ENCODE measurements at places on chromosomes 11 and 22.
A peak's percentile ranks its signal among the peaks of the same experiment; 100 is the strongest.

DNA sequence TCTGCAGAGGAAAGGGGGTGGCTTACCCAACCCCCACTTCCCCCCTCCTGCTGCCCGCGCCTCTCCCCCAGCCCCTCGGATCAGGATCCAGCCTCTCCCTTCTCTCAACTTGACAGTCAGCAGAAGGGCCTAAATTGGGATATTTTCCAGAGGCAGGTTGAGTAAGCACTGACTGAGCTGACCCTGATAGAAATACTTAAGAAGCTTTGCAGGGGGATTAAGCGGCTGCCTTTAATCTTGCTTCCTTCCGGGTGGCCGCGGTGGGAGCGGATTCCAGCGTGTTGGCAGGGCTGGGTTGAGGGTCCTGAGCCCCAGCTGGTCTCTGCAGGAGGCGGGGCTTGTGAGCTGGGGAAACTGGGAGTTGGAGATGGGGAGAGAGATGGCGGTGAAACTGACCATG is 445.2 kb downstream of the NTM start:
- no peak for DNase-seq

DNA sequence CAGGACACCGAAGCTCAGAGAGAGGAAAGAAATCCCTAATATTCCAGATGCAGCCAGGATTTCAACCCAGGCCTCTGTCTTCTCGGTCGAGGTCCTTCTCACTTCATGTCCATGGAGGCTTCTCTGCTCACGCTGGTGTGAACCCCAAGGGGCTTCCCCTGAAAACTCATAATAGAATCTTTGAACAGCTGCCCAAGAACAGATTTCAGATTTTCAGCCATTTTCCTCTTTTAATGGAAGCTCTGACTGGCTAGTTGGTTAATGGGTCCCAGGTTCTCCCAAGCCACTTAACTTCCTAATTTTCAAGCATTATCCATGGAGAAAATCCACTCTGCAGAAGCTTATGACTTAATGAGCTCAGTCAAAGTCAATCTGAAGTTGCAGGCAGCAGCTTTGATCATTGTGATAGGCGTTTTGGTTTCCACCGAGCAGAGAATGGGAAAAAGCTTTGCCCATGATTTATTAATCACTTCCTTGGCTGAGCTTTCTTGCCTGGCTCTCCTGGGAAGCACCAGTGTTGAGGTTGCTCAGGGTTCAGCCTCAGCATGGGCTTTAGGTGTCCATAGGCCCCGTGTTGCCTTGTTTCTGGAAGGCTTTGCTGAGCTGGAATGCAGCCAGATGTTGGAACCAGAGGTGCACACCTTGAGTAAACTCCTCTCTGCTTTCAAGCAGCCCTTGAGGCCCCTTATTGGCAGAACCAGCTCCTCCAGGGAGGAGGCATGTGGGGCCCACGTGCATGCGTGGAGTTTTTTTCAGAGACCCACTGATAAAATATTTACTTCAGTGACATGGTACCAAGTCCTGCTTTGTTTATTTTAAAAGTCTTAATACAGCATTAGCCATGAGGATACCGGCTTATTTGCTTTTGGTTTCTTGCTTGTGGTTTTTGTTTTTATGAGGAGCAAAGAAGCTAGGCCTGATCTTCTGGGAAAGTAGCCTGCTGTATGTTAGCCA is 25.5 kb downstream of the LDLRAD3 start:
- no peak for DNase-seq

DNA sequence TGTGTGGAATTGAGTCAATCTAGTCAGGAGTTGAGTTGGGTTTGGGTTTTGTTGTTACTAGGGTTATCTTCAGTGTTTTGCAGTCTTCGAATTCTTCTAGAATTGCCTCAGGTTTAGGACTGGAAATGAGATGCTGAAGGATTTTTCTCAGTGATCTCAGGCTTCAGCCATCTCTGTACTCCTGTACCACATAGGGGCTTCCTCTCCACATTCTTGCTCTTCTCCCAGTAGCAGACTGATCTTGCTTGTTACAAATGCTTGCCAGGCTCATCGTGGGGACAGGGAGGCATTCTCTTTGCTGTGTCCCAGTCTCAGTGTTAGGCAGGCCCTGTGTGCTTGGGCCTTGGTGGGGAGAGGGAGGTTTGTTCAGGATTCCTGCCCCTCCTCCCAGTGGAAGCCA is 96.1 kb downstream of the LRRC32 start:
- no peak for DNase-seq

- peak; percentile 75 for DNase-seq
Measured at GRCh38 chr11:74783241-74783871, 34.7 kb downstream of the RNF169 start.

- DNase-seq = peak; percentile 37
Measured at GRCh38 chr11:31810779-31811647, at the start of gene PAX6. Gene PAX6, minus strand, starts transcription at chr11:31811322. Its CDS starts 4,911 bp downstream, at chr11:31806411.

DNA sequence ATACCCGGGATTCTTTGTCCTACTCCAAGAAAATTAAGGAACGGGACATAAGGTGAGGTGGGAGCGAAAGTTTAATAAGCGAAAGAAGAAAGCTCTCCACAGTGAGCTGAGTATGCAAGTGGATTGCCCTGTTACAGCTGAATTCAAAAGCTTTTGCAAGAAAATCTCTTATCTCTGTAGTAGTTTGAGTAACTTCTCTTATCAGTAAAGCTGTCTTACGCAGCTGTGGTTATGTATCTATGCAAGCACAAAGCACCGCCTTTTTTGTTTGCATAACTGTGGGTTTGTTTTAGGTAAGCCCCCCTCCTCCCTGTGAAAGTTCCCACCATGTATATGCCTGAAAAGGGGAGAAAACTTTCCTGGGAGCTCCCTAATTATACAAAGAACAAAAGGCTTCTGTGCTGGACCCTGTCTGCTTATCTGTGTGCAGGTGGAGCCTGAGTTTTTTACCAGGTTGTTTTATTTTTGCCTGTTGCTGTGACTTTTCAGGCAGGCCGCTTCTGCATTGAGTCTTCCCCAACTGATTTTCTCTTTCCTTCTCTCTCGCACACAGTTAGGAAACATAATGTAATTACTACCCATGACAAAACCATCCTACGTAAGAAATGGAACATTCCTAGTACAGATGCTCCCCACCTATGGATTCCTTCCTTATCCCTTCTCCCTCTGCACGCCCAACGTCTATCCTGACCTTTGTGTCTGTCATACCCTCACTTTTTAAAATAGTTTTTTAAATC is 837 bp upstream of the PLAAT5 start:
- peak; percentile 8 for DNase-seq

- no peak for DNase-seq
Measured at GRCh38 chr11:44573333-44573732, 7.9 kb downstream of the CD82 start.

GRCh38 chr11:134345237-134345550 is 13.4 kb downstream of the GLB1L2 start:
- no peak for DNase-seq

DNA sequence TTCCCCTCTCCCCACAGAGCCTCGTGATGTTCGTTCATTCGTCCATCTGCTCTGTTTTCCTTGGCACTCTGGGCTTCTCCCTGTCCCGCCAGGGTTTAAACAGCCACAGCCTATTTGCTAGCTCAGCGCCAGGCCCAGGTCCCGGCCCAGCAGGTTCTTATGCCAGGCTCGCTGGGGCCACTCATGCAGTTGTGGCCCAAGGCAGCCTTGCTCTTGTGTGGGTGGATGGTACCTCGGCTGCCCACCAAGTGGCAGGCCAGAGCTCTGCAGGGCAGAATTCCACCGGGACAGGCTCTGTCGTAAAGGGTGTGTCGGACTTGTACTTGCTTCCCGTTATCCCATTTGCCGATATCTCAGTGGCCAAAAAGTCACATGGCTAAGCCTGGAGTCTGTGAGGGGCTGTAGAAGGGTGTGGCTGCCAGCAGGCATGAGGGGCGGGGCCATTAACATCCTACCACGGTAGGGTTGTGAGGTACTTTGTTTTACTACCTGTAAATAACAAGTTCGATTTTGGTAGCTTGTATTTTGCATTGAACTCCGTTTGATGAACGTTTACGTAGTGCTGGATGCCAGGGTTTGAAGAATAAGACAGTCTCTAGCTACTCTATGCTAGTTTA is 7.9 kb downstream of the FAM118A start:
- DNase-seq = no peak

GRCh38 chr11:695288-695537 is 191 bp upstream of the DEAF1 start:
- no peak for DNase-seq

DNA sequence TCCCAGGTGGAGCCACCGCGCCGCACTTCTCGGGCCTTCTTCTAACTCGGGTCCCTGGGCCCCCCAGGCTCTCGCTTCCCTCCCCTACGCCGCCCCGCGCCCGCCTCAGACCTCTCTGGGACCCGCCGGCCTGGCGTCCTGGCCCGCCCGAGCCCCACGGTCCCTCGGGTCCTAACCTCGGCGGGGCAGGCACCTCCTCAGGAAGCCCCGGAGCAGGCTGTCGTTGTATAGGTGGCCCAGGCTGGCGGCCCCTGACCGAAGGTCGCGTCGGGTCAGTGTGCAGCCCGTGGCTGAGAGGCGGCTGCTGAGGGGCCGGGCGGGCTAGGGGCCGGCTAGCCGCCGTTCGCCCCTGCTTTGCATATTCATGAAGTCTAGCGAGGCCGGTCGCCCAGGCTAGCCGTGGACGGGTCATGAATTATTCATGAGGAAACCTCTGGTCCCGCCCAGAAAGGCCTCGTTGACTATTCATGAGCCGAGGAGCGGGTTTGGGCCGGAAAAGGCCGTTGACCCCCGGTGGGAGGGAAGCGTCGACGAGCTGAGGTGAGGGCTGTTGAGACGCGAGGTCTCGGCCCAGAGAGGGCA is at the start of gene HORMAD2:
TSS of gene HORMAD2 (plus strand) at position 513 of the 582 bp plus-strand sequence. CDS start 13,489 bp downstream, outside the sequence.
- no peak for DNase-seq

DNA sequence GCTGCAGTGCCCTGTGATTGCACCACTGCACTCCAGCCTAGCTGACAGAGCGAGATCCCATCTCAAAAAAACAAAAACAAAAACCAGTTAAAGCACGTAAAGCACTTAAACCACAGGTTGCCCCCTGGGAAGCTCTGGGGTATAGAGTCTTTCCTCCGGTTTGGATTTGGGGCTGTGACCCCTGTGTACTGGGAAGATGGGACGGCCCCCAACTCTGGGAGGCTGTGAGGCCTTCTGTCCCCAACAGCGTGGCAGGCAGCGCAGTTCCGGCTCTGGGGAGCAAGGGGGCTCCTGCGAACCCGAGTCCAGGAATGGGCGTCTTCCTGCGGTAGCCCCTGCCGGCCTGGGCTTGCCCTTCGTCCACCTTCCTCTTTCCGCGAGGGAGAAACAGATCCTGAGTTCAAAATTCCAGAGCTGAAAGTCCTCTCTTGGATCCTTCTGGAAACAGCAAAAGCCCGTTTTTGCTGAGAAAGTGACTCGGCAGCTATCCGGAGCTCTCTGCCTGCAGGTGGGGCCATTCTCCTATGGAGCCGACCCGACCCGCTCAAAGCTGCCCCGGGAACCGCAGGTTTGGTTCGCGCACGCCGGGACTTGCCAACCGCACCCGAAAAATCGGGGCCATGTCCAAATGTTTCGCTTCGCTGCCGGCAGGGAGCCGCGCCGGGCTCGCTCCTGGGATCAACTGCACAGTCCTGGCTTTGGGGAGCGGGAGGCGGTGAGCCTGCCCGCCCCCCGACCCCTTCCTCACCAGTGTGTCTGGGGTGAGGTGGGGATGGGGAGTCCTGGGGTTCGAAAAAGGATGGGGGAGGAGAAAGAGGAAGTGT is 36.3 kb upstream of the POLA2 start:
- DNase-seq = peak; percentile 56

GRCh38 chr22:29484642-29485041 is 4.6 kb downstream of the NEFH start:
- DNase-seq = no peak

GRCh38 chr11:35553831-35554230 is 28.4 kb upstream of the PAMR1 start:
- DNase-seq = no peak

DNA sequence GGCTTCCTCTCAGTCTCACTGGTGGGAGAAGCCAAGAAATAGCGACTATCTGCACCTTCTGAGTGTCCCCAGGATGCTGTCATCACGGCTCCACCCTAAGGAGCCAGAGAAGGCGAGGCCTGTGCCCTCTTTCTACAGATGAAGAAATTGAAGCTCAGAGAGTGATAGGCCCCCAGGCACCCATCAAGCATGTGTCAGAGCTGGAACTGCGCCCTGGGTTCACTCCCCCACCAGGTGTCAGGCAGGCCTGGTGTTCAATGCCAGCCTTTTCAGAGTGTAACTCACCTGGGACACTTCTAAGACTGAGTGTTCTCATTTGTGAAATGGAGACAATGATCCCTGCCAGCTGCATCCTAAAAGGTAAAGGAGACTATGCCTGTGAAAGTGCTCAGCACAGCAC is 127.3 kb upstream of the SEZ6L start:
- no peak for DNase-seq

GRCh38 chr11:119418759-119419158 is 4.2 kb downstream of the THY1 start:
- no peak for DNase-seq

DNA sequence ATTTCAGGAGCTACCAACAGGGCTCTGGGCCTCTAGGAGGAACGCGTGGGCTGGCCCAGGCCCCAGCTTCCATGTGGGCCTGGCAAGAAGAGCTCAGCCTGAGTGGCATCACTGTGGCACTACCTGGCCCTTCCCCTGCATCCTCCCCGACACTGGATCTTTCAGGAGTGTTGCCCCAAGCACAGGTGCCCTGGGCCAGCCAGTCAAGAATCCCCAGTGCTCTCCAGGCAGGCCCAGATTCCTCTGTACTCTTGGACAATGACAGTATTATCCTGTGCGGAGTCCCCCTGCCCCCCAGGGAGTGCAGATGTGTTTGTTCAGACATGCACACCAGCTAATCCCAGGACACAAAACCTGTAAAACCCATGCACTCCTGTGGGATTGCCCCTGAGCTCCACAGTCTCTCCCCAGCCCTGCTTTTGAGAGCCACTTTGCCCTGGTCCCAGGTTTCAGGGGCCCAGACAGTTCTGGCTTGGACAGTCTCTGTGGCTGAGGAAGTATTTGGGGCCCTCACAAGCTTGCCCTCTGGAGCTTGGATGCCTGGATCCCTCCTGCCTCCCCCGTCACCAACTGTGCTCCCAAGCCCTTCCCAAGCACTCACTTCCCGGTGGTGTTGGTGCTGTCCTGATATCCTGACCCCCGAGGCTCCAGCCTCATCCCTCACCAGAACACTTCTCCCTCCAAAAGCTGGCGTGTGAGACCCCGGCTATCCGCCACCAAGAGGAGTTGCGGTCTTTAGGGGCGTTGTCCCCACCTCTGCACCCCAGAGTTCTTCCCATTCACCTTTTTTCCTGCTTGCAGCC is 39.9 kb downstream of the KCNC1 start:
- no peak for DNase-seq
